Thymus (tissue), 14 donors: ENCODE measurements at places on chromosomes 13 and 19. TPM values are rescaled to one million over a fixed set of nuclear protein-coding genes. Genes with fewer than 3 reads are reported as not detected.

GRCh38 chr13:90979059-90979458 is 368.4 kb upstream of the MIR17HG start:
- no peak overlapping the region for H3K4me3 ChIP-seq
- H3K4me1 ChIP-seq, result no peaks in the 10 kb centered on the region
- no peak overlapping the region for H3K27ac ChIP-seq
- H3K36me3 ChIP-seq, result no peaks in the 10 kb centered on the region
- DNase-seq, result no peak

- peaks cover 4% of the 10 kb centered on the region for H3K27me3 ChIP-seq
- no peak overlapping the region for H3K27ac ChIP-seq
- H3K36me3 ChIP-seq, result no peaks in the 10 kb centered on the region
- peaks cover 6% of the 10 kb centered on the region for H3K4me1 ChIP-seq
- DNase-seq, result no peak
- H3K4me3 ChIP-seq, result no peak overlapping the region
Observed at GRCh38 chr19:54434112-54434872, 14.7 kb upstream of the LENG8 start.

- no peaks in the 10 kb centered on the region for H3K36me3 ChIP-seq
- no peak overlapping the region for H3K27ac ChIP-seq
- H3K27me3 ChIP-seq, result no peaks in the 10 kb centered on the region
- H3K4me1 ChIP-seq, result no peaks in the 10 kb centered on the region
- H3K4me3 ChIP-seq, result no peak overlapping the region
Observed at GRCh38 chr13:76741624-76742023, 144.6 kb downstream of the KCTD12 start.

DNA sequence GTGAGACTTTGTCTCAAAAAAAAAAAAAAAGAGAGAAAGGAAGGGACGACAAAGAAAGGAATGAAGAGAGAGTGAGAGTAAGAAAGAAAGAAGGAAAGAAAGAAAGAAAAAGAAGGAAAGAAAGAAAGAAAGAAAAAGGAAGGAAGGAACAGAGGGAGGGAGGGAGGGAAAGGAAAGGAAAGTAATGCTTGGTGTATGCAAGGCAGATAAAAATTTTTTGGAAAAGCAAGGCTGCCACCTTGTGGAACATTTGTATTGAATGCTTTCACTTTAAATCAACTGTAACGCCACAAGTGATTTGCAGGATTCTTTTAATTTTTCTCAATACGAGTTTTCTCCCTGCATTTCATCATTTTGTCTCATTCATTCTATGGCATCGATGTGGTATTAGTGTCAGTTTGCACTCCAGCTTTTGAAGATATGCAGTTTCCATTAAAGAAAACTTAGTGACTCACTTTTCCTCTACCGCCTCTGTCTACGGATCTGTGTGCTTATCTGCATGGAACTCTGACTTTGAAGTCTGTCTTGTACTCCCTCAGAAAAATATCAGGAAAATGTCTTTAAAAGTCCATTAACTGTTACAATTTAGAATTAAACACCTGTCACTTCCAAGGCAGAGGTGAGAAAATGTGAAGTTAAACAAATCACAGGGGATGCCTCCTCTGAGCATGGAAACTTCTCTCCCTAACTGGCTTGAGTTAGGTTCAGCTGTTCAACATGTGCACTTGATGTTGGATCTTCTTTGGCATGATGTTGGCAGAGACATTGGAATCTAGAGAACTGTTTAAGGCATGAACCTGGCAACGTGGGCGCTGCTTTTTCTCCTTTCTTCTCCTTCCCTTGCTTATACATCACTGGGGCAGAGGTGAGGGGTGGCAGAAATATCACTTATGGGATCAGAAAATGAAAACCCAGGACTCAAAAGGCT is 20.0 kb upstream of the ZDHHC20 start:
- no peak overlapping the region for H3K4me3 ChIP-seq
- no peak overlapping the region for H3K27ac ChIP-seq
- no peaks in the 10 kb centered on the region for H3K36me3 ChIP-seq
- no peaks in the 10 kb centered on the region for H3K27me3 ChIP-seq

GRCh38 chr13:66071029-66071428 is 1159.1 kb downstream of the PCDH9 start:
- H3K27ac ChIP-seq, result no peak overlapping the region
- no peak overlapping the region for H3K4me3 ChIP-seq
- DNase-seq, result no peak
- no peaks in the 10 kb centered on the region for H3K27me3 ChIP-seq
- no peaks in the 10 kb centered on the region for H3K4me1 ChIP-seq

- H3K36me3 ChIP-seq, result no peaks in the 10 kb centered on the region
- H3K27me3 ChIP-seq, result no peaks in the 10 kb centered on the region
- no peaks in the 10 kb centered on the region for H3K4me1 ChIP-seq
- no peak for DNase-seq
- no peak overlapping the region for H3K27ac ChIP-seq
Observed at GRCh38 chr19:56927294-56927693, 86.8 kb upstream of the PEG3 start.

DNA sequence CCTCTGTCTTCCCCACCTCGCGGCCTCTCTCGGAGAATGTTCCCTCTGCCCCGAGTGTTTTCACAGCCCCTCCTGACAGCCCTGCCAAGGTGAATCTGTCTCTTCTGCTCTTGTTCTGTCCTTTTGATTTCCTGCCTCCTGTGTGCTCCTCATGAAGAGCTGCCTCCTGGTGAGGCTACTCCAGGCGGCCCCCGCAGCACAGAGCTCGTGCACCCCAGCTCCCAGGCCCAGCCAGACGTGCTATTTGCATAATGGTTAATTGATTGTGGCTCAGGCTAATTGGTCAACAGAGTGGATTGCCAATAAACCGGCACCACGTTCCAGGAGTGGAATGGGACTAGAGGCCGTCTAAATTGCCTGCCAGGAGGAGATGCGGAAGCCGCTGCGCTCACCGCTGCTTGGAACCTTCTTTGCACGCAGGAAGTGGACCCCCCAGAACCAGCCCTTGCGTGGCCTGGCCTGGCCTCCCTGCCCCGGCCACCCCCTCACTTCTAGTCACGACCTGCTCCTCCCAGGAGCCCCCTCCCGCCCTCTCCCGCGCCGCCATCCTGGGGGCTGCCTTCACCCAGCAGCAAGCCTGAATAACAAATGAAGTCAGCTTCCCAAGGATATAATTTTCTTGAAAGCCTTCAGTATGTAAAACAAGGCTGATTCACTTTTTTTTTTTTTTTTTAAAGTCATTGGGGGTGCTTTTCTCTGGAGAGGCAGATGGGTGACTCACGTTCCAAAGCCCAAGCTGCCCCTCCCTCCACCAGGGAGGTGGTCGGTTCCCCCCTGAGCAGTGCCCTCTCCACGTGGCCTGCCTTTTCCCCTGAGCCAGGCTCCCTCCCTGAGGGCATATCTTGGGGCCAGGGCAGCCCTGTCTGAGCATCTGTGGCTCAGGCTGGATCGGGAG is 144.0 kb downstream of the KDM4B start:
- no peak for DNase-seq
- H3K4me1 ChIP-seq, result no peaks in the 10 kb centered on the region
- H3K4me3 ChIP-seq, result no peak overlapping the region
- H3K27me3 ChIP-seq, result no peaks in the 10 kb centered on the region

GRCh38 chr13:30991184-30991583 is 58.7 kb downstream of the TEX26 start:
- no peak overlapping the region for H3K4me3 ChIP-seq
- H3K4me1 ChIP-seq, result no peaks in the 10 kb centered on the region
- no peak for DNase-seq
- no peaks in the 10 kb centered on the region for H3K27me3 ChIP-seq
- H3K27ac ChIP-seq, result no peak overlapping the region

- no peak for DNase-seq
- H3K27me3 ChIP-seq, result no peaks in the 10 kb centered on the region
- H3K4me1 ChIP-seq, result no peaks in the 10 kb centered on the region
- H3K4me3 ChIP-seq, result no peak overlapping the region
Observed at GRCh38 chr13:26914624-26915023, 154.0 kb upstream of the GPR12 start.

GRCh38 chr19:39890755-39891551 is 43.5 kb downstream of the FCGBP start:
- H3K36me3 ChIP-seq, result no peaks in the 10 kb centered on the region
- no peak overlapping the region for H3K4me3 ChIP-seq
- DNase-seq, result no peak
- no peak overlapping the region for H3K27ac ChIP-seq
- H3K27me3 ChIP-seq, result peaks cover 19% of the 10 kb centered on the region

- DNase-seq, result peak; percentile 72
- H3K4me1 ChIP-seq, result peaks cover 48% of the 10 kb centered on the region
- H3K27ac ChIP-seq, result peak overlapping the region; percentile 94
- no peaks in the 10 kb centered on the region for H3K27me3 ChIP-seq
- H3K36me3 ChIP-seq, result peaks cover 25% of the 10 kb centered on the region
Observed at GRCh38 chr19:5961969-5962945, 15.7 kb downstream of the RANBP3 start.

DNA sequence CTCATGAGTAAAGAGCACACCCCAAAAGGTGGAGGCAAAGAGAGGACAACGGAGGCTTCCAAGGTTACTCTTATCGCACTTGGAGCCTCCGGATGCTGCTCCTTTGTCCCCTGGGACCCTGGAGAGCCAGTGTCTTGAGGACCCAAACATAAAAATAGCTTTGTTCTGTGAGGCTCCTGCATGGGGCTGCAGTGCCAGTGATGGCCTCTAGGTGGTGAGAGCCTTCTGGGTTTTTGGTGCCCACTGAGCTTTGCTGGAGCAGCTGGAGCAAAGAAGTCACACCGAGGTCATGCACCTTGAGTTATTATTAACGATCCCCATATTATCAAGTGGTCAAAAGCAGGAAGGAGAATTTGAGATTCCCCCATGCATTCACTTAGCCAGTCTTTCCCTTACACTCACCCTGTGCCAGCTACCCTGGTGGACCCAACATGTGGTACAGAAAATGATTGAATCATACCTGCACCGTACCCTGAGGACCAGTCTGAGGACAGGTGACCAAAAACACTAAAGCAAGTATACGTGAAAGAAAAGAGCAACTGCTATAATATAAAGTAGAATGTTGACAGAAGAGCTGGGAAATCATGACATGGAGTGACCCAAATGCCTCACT is 41.5 kb downstream of the ZNF682 start:
- H3K27ac ChIP-seq, result no peak overlapping the region
- H3K4me1 ChIP-seq, result no peaks in the 10 kb centered on the region
- DNase-seq, result peak; percentile 13
- no peaks in the 10 kb centered on the region for H3K27me3 ChIP-seq

DNA sequence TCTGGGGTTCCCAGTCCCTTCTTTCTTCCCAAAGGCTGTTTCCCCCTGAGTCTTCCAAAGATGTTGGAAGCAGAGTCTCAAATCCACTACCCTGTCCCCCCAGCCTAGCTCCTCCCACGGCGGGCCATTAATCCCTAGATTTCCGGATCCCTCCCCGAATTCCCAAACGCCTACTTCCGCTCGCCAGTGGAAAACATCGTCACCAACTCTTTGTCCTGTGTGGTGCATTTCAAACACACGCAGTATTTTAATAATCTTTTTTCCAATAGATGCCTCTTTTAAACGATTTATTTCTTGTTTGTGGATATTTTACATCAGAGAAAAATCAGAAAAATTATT is 610 bp downstream of the ZNF791 start:
- peak overlapping the region; percentile 71 for H3K4me3 ChIP-seq
- no peak for DNase-seq
- peak overlapping the region; percentile 88 for H3K27ac ChIP-seq
- peaks cover 35% of the 10 kb centered on the region for H3K4me1 ChIP-seq

GRCh38 chr13:63696055-63696454 is 2280.4 kb upstream of the PCDH20 start:
- no peaks in the 10 kb centered on the region for H3K36me3 ChIP-seq
- H3K27me3 ChIP-seq, result no peaks in the 10 kb centered on the region
- H3K27ac ChIP-seq, result no peak overlapping the region
- H3K4me1 ChIP-seq, result no peaks in the 10 kb centered on the region
- DNase-seq, result no peak
- H3K4me3 ChIP-seq, result no peak overlapping the region

- H3K27me3 ChIP-seq, result peaks cover 76% of the 10 kb centered on the region
- no peak for DNase-seq
- H3K27ac ChIP-seq, result no peak overlapping the region
- H3K4me3 ChIP-seq, result no peak overlapping the region
- peaks cover 12% of the 10 kb centered on the region for H3K36me3 ChIP-seq
Observed at GRCh38 chr19:11479898-11480714, 740 bp downstream of the ELAVL3 start.

DNA sequence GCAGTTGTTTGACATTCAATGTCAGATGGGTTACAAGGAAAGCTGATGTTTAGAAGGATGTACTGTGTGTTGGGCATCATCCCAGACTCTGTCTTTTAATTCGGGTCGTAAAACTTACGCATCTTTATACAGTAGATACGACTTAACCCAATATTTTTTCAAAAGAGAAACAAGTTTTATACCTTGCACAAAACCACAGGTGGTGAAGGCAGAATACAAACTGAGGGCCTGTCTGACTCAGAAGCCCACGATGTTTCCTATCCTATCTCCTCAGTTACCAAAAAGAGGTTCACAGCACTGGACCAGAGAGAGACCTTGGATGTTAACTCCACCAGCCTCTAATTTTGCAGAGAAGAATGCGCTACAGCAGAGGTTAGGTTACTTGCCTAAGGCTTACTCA is 477.0 kb downstream of the FOXO1 start:
- H3K27ac ChIP-seq, result peak overlapping the region; percentile 88
- H3K36me3 ChIP-seq, result no peaks in the 10 kb centered on the region
- no peak overlapping the region for H3K4me3 ChIP-seq
- H3K4me1 ChIP-seq, result peaks cover 31% of the 10 kb centered on the region
- no peak for DNase-seq

GRCh38 chr19:8457827-8458226 is 13.1 kb downstream of the HNRNPM start:
- no peak overlapping the region for H3K27ac ChIP-seq
- peaks cover 53% of the 10 kb centered on the region for H3K36me3 ChIP-seq

- no peak for DNase-seq
- H3K27ac ChIP-seq, result no peak overlapping the region
- H3K4me3 ChIP-seq, result no peak overlapping the region
- H3K36me3 ChIP-seq, result no peaks in the 10 kb centered on the region
- H3K27me3 ChIP-seq, result no peaks in the 10 kb centered on the region
- H3K4me1 ChIP-seq, result no peaks in the 10 kb centered on the region
Observed at GRCh38 chr13:42875475-42876269, 94.3 kb downstream of the FAM216B start.

GRCh38 chr13:51906581-51906980 is 44.8 kb downstream of the CCDC70 start:
- no peaks in the 10 kb centered on the region for H3K36me3 ChIP-seq
- no peak overlapping the region for H3K4me3 ChIP-seq
- DNase-seq, result no peak
- peaks cover 3% of the 10 kb centered on the region for H3K4me1 ChIP-seq

DNA sequence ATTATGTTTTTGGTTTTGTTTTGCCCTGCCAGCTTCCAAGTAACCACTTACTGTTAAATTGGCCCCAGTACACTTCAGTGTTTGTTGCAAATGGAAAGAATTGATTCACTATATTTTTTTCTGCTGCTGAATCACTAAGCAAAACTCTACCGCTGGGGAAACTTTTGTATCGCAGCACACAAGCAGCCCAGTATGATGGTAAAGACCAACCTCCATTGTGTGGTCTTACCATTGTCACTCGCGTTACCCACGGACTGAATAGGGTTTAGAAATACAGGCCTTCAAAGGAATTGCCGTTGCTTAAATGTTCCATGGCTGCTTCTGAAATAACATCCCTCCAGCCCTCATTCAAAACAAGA is 7.9 kb downstream of the SPATA13 start:
- no peaks in the 10 kb centered on the region for H3K27me3 ChIP-seq
- no peaks in the 10 kb centered on the region for H3K4me1 ChIP-seq
- H3K27ac ChIP-seq, result no peak overlapping the region
- peaks cover 4% of the 10 kb centered on the region for H3K36me3 ChIP-seq

Gene KLF1
- total RNA-seq, result 2.5 TPM

Gene FSD1
- total RNA-seq, result 4.3 TPM

Gene ADGRE1
- 3.9 TPM for total RNA-seq

Gene KLC3
- 2.5 TPM for total RNA-seq

Gene PRKD2
- 20.0 TPM for total RNA-seq
